H1 (cell line): ENCODE measurements at places on chromosomes 5 and 9.

- DNase-seq = no peak
Observed at GRCh38 chr9:22838266-22838665, 391.6 kb downstream of the DMRTA1 start.

- DNase-seq = no peak
Observed at GRCh38 chr5:40601198-40601868, 78.4 kb upstream of the PTGER4 start.

DNA sequence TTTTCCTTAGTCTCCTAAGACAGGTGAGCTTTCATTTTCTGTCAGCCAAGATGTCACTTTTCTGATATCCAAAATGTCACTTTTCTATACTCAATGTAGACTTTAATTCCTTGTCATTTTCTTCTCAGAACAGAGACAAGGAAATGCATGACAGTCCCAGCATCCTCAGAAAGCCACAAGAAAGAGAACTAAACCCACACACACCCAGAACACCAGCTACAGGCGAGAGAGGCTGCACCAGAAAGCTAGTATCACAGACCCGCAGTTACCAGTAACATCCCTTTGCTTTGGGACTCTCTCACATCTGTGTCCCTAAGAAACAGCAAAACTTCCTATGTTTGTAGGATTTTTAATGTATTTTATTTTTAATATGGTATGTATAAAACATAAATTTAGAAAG lies 17.1 kb downstream of the TRMO start:
- DNase-seq = no peak

DNA sequence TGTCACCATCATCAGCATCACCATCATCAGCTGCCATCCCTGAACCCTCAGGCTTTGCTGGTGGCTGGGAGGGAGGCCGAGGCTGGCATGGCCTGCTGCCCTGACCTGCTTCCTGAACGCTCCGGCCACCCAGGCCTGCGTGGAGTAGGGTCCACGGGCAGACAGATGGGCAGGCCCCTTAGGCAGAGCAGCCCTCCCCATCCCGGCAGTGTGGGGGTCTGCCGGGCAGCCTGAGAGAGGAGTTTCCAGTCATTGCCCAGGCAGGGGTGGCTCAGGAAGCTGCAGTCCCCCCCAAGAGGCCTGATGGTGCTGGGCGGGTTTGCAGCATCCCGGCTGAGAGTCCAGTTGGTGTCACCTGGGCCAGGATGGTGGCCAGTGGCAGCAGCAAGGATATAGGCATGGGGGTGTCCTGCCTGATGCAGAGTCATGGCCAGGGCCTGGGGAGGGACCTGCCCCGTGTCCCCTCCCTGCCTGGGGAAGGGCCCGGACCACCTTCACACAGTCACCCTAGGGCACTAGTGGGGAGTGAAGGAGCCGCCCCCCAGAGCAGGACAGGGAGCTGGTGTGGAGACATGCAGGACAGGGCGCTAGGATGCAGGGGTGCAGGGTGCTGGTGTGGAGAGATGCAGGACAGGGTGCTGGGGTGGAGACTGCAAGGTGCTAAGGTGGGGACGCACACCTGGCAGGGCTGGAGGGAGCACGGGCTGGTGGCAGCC lies 7.7 kb upstream of the EGFL7 start:
- no peak for DNase-seq

GRCh38 chr9:3323714-3324113 lies 202.1 kb downstream of the RFX3 start:
- DNase-seq = no peak

DNA sequence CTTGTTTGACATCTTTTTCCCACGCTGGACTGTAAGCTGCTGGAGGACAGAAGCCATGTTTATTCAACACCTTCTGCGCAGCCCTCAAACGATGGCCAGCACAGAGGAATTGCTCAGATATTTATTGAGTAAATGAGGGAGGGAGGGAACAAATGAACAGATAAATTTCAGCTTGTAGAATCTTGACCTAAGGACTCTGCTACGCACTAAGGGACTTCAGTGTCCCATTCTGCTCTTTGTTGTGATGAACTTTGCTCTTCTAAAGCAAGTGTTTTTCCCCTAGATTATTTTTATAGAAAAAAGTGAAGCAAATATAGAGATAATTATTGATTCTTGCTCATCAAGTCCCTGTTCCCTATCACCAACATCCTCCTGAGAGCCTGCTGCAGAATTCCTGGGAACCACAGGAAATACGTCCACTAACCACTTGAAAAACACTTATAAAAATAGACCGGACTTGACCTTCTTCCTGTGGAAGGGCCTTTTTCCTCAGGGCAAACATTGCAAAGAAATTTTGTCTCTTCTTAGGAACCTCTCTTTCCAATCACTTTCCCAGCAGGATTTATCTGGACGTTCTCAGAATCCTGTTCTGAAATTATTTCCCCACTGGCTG lies 54.9 kb downstream of the FGF1 start:
- no peak for DNase-seq

DNA sequence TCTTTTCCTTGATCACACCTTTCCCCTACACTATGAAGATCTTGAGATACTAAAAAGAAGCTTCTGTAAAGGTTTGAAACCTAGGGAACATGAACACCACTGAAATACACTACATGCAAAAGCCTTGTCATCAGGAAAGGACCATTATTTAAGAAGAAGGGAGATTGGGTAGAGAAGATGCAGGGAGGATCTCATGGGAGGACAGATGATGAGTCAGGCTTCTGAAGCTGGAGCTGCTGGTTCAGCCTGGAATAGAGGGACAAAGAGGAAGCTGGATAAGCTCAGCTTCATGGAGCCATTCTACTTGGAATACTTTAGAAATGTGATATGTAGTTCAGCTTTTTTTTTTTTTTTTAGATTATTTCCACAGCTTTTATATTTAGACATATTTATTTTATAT lies 169.8 kb downstream of the MAN2A1 start:
- DNase-seq = no peak

GRCh38 chr5:149820536-149821510 lies 90.7 kb downstream of the PPARGC1B start:
- no peak for DNase-seq

DNA sequence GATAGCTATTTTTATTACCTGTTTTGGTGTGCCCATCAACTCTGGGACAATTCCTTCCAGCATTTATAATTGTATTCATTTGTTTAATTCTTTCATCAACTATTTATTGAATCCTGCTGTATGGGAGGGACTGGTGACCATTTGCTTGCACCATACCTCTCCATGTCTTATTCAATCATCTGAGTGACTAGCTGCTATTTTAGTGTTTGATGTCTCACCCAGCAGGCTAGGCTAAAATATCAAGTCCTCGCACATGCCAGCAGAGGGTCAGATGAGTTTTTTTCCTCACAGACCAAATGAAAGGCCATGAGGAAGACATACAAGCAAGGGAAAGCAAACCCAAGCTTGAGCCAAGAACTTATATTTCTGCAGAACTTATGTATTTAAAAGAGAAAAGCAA lies 63.9 kb downstream of the CETN3 start:
- DNase-seq = no peak

DNA sequence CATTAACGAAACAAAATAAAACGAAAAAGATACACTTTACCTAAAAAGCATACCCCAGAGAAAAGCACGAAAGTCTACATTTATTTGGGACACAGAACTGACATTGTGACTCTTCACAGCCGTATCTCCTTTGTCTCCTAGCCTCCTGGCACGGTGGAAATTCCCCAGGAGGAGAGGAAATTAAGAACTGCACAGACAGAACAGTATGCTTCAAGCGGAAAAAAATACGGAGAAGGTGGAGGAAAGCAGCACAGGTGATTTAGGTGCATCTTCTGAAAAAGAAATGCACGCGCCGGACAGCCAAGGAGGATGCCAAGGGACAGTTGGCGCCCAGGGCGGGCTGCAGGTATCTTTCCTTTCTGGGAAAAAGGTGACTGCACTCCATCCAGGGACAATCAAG lies 32.0 kb downstream of the DDX31 start:
- DNase-seq = no peak

- DNase-seq = no peak
Observed at GRCh38 chr5:171867786-171868185, 82.2 kb downstream of the SMIM23 start.

DNA sequence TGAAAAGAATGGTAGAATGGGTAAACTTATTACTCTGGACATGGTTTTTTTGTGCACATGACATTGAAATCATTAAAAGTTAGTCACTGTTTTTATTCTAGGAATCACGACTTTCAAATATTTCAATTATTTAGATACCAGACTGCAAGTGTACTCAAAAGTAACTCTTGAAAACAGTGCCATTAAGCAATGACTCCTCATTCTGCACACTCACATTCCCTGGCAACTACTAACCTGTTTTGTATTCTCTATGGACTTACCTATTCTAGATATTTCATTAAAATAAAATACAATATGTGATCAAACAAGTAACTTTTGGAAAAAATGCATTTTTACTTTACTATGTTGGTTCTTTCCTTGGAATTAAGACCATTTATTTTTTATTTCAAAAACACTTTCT lies 607.0 kb downstream of the PDE4D start:
- DNase-seq = no peak

DNA sequence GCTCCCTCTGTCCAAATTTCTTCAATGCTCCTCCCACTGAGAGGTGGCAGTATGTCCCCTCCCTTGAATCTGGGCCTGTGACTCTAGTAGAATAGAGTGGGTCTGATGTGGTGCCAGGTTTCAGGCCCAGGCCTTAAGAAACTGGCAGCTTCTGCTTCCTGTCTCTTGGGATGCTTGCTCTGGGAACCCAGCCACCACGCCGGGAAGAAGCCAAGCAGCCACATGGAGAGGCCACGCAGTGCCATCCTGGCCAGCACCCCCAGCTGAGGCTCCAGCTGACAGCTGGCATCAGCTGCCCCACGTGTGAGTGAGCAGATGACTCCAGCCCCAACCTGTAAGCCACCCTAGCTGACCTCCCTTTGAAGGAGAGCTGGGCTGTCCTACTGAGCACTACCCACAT lies 7.3 kb upstream of the TSPAN17 start:
- no peak for DNase-seq

- no peak for DNase-seq
Observed at GRCh38 chr5:165809914-165810313, 2304.5 kb downstream of the MAT2B start.

GRCh38 chr9:132769906-132770769 lies 99.9 kb downstream of the GTF3C4 start:
- peak; percentile 78 for DNase-seq

- no peak for DNase-seq
Observed at GRCh38 chr9:18071651-18072060, 402.3 kb upstream of the ADAMTSL1 start.

- DNase-seq = no peak
Observed at GRCh38 chr5:2829239-2829638, 77.8 kb upstream of the IRX2 start.

GRCh38 chr5:109880907-109881685 lies 191.4 kb downstream of the MAN2A1 start:
- DNase-seq = no peak

GRCh38 chr5:40599676-40600075 lies 80.0 kb upstream of the PTGER4 start:
- DNase-seq = no peak

DNA sequence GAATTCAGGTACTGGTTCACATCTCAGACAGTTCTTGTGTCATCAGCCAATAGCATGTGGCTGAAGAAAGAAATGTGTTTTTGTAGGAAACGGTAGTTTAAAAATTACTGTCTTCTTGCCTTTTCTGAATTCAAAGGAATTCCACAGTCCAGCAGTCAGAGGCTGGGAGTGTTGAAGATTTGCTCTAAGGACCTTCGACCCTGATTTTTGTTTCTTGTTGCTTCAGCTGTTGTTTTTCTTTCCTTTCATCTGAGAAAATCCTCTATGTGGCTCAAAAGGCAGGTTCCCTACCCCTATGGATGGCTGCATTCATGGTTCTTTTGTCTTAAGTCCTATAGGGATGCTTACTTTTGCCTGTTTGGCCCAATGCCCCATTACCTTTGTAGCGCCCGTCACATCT lies 304.9 kb downstream of the TMEM167A start:
- no peak for DNase-seq

GRCh38 chr5:4576161-4576748 lies 563.9 kb upstream of the ADAMTS16 start:
- no peak for DNase-seq

DNA sequence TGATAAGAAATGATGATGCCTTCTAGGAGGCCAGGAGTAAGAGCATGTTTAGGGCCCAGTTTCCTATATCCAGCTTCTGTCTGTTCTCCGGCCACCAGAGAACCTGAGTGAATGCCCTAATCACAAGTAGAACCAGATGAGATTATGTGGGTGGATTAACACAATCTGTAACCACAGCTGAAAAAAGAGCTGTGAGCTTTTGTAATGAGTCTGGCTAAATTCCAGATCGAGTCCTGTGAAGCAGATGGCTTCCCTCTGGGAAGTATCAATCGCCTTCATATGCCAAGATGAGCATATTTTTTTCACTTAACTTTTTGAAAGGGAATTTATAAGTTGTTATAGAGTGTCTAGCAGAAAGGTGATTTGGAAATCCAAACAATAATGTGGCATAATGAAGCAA lies 99.8 kb downstream of the NNT start:
- DNase-seq = no peak

- no peak for DNase-seq
Observed at GRCh38 chr5:124061068-124061430, 549.1 kb downstream of the CSNK1G3 start.

DNA sequence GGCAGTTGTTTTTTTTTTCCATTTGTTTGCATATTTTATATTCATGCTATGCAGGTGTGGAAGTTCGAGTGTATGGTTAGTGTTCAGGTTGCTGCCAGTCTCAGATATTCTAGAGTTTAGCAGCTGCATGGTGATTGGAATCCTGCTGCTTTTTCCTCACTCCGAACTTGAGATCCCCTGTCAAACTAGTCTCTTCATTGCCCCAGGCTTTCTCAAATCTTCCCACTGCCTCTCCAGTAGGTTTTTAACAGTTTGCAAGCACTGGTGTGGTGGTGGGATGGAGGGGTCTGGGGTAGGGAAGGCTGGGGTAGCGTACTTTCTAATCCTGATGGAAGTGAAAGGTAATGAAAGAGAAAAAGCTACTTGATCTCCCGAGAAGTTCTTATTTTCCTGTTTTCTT lies 112.9 kb downstream of the CHSY3 start:
- no peak for DNase-seq

GRCh38 chr9:93077811-93078210 lies 18.2 kb upstream of the CARD19 start:
- DNase-seq = no peak

DNA sequence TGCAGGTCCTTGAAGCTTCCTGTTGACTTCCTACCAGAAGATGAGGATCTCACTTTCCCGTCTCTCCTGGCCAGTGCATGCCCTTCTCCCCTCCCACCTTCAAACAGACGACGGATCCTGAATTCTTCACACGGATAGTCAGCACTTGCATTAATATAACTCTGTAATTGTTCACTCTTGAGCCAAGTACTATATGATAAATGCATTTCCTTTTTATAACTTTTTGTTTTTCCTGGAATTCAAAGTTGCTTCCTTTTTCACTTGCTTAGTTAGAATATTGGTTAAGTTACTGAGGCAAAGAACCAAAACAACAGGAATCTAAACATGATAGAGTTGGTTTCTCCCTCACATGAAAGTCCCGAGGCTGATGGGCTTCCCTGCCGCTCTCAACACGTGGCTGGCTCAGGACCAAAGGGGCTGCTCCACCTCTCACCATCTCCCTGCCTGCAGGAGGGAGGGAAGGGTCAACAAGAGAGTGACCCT lies 20.2 kb upstream of the EGFL7 start:
- DNase-seq = no peak

- DNase-seq = no peak
Observed at GRCh38 chr9:89928106-89928505, 323.3 kb downstream of the GADD45G start.

- no peak for DNase-seq
Observed at GRCh38 chr9:91557327-91557726, 133.7 kb upstream of the NFIL3 start.
